ENCODE measurements at places on chromosomes 5 and 9.
A peak's percentile ranks its signal among the peaks of the same experiment; 100 is the strongest.

- DNase-seq: no peak
Observed at GRCh38 chr9:8492024-8492423, 692.4 kb upstream of the DMAC1 start.

GRCh38 chr5:65190328-65191053, 291.2 kb downstream of the ADAMTS6 start:
- DNase-seq: peak; percentile 95

DNA sequence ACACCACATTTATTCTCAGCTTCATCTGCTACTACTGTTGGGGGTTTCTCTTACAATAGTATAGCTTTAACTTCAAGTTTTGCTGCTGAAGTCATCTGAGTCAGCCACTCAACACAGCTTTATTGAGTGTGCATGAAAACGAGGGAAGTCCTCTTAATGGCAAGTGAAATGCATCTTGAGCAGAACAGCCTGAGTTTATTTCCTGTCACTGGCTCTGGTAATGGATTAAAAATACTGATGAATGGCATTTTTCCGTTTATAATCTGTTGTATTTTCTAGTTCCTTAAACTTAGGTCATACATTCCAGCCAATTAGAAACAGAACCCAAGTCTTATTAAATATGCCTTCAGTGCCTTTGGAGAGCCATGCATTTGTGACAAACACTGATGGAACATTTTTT, 238.6 kb downstream of the SLF1 start:
- DNase-seq: no peak

DNA sequence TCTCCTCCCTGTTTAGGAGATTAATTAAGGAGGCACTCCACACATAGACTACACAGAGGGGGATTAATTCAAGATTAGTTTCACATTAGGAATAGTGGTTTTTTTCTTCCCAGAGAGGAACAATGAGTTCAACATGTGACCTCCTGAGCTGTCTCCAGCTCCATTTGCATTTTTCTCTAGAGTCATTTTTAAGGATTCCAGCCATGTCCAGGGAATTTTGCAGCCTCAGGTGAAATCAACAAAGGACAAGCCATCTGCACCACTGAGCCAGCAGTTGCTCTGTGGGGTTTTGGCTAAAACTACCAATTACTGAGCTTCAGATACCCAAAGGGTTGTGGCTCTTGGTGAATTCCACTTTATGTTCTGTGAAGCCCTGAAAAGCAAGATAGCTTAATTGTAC, 258.5 kb upstream of the PPP1R2B start:
- no peak for DNase-seq

DNA sequence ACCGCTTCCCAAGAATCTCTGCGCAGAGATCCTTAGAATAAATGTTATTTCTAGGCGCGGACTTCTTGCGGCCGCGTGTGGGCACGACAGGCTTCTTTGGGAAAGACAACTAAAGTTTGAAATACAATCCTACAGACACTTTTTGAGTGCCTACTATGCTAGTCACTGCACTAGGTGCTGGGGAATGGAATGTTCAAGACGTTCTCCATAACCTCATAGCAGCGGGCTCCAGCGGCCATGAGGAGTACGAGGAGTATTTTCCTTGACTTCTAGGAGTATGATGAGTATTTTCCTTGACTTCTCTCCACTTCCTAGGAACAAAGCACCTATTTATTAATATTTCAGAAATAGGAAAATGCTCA, 636 bp upstream of the PWWP2A start:
- no peak for DNase-seq

DNA sequence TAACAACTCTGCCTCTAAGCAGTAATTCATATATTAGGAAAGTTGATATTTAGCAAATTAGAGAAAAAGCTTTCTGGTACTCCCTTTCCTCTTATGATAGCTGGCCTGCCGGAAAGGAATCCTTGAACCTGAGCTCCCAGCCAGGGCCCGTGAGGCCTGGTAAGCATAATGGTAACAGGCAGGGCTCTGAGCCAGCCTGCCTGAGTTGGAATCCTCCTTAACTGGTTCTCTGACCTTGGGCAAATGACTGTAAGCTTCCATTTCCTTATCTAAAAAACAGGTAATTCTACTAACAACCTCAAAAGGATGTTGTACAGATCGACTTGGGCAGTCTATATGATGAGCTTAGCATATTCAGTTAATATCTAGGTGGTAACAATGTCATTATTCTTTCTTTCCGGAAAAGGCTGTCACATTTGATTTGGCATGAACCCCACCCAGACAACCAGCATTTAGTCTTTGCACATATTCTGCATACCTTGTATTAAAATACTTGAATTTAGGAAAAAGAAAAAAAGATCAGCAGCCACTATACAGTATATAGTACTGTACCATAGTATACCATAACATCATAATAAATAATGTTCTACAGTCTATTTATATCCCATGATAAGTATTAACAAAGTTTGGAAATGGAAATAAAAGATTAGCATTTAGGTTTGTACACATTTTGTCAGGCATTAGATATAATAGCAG, 55.7 kb upstream of the MAP3K1 start:
- DNase-seq: peak; percentile 37

All from amniotic epithelial cell (primary cell).